ENCODE measurements at places on chromosomes 4 and X.
A peak's percentile ranks its signal among the peaks of the same experiment; 100 is the strongest.

GRCh38 chr4:25406081-25406692, 29.1 kb downstream of the ANAPC4 start:
- no peak for DNase-seq

- peak; percentile 38 for DNase-seq
Measured at GRCh38 chr4:10161146-10161545, 44.5 kb upstream of the WDR1 start.

GRCh38 chr4:74535512-74535911, 90.6 kb downstream of the AREG start:
- no peak for DNase-seq

DNA sequence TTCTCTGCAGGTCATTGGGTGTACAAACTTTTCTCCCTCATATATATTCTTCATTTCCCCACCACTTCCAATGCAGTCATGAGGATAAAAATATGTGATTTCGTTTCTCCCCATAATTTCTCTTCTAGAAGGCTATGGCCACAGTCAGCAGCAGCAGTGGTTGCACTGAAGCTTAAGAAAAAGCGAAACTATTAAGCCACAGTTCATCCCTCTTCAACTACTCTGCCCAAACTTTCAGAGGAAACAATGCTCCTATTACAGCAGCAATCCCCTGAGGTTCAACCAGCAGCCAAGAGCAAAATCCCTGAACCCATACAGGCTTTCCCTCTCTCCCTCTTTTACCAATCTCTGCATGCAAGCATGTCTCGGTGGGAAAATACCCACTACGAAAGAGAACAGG, 298.6 kb downstream of the DHX15 start:
- no peak for DNase-seq

- no peak for DNase-seq
Measured at GRCh38 chr4:89334311-89334710, 26.7 kb upstream of the GPRIN3 start.

DNA sequence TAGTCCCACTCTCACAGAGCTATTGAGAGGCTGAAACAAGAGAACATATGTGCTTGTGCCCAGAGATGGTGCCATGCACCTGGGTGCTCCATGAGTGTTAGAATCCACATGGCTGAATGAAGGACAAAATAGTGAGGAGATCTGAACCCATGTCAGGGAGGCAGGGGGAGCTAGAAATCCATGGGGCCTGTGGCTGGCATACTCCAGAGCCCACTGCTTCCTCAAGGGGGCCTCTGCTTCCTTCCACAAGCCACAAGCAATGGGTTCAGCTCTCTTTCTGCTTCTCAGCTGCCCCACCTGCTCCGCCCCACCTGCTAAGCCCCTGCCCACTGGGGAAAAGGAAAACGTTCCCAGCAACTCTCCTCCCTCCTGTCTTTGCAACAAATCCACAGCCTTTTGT, 46.1 kb downstream of the PJA1 start:
- DNase-seq, result no peak

- DNase-seq, result no peak
Measured at GRCh38 chr4:152328582-152328981, 207.3 kb downstream of the FBXW7 start.

- no peak for DNase-seq
Measured at GRCh38 chrX:11890836-11891514, 132.9 kb downstream of the MSL3 start.

- DNase-seq, result no peak
Measured at GRCh38 chrX:46898207-46898606, 14.0 kb upstream of the JADE3 start.

DNA sequence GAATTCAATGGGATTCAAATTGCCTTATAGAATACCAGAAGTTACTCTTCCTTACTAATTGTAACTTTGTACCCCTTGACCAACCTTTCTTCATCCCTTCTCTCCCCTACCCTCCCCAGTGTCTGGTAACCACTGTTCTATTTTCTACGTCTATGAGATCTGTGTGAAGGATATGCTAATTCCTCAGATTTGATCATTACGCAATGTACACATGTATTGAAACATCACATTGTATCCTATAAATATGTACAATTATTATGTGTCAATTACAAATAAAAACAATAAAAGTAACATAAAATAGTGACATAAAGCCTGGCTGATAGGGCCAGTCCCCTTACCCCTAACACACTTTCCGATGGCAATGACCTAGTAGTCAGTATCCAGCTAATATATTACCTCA, 95.1 kb upstream of the GRIA3 start:
- no peak for DNase-seq

DNA sequence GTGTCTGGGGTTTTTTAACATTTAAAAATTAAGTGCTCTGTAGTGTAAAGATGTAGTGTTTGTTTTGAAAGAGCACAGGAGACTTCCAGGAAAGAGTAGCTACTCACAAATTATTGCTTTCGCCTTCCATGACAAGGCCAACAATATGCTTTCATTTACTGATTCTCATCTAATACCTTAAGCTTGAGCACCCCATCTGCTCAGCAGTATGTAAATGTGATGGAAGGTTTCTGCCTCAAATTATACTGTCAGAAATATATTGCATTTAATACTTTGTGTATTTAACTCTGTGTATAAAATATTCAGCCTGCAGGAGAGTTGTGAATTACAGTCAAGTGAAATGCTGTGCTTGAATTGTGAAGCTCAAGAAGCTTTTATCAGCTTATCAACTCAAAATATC, 296.3 kb upstream of the ATOH1 start:
- no peak for DNase-seq

DNA sequence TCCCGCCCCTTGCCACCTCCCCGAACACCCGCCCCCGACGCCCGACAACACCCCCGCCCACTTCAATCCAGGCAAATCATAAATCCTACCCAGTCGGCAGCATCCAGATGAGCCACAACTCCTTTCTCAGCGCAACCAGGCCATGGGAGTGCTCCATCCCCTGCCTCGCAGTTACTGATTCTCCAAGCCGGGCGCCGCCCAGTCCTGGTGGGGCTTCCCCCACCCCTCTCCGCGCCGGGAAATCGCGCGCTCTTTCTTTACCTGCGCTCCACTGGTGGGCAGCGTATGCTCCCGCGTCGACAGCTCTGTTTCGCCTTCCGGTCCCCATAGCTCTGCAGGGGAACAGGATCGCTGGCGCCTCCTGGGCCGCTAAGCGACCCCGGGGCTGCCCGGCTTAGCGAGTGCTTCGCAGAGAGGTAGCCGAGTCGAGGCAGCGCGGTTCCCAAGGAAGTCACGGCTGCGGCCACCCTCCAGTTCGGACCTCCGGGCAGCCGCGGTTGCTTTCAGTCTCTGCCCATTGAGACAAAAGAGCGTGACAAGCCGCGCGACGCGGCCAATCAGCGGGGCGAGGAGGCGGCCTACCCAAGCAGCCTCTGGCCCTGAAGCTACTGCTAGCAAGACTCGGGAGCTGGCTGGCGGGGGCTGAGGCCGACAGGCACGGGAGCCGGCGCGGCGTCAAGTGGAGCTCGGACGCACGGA, 43.7 kb upstream of the TMSB15B start:
- DNase-seq, result peak; percentile 46

DNA sequence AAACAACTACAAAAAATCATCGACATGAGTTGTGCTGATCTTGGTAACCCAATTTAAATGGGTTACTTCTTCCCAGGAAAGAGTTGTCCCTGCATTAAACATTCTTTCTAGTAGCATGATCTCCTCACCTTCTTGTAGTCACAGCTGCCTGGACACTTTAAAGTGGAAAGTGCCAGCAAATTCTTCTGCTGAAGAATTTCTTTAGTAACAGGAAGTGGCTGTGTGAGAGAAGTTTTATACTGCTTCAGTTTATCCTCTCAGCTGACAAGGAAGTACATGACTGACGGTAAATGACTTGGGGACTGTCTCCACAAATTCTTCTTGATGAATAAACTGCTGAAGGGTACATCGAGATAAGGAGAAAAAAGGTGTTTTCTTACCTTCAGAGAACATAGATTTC, 18.2 kb upstream of the TNIP3 start:
- DNase-seq, result peak; percentile 31

DNA sequence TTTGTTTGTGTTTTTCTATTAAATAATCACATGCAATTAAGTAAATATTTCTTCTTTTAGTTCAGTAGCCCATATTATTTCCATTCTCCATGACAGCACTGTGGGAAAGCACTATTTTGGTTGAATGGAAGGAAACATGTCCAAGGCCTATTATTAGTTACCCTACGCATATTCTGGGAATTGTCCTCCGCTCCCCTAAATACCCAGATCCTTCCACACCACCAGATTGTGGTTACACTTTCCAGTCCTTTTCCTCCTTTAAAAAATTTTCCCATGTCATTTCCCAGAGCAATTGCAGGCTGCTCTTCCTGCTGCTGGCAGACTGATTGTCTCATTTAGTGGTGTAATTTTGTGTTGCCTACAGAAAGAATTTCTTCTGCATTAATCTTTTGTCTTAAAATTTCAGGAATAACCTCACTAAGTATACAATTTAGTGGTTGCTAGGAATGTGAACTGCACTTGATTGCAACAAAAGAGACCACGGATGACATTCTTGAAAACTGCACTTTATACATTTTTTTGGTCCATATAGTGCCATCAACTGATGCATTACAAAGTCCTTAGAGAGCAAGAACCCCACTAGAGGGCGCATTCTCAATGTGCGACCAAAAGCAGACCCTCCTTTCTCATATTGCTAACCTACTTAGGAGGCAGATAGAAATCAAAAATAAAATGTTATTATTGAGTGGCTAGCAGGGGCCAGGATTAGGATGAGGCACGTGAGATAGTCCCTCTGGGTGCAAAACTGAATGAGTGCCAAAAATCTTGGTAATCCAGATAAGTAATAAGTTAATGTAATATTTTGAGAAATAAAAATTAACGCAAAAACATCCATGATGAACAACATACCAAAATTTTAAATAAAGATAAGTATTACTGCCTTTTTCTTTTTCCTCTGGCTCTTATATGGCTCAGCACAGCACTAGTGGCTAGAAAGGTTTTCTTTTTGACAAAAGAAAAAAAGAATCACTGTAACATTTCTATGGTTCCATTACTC, 98.8 kb upstream of the IQCM start:
- DNase-seq, result peak; percentile 67

GRCh38 chrX:68725756-68726365, 78.4 kb downstream of the STARD8 start:
- no peak for DNase-seq

GRCh38 chrX:70029863-70030262, 19.9 kb downstream of the AWAT2 start:
- DNase-seq, result no peak

- peak; percentile 43 for DNase-seq
Measured at GRCh38 chr4:3112609-3113469, 38.4 kb downstream of the HTT start.

DNA sequence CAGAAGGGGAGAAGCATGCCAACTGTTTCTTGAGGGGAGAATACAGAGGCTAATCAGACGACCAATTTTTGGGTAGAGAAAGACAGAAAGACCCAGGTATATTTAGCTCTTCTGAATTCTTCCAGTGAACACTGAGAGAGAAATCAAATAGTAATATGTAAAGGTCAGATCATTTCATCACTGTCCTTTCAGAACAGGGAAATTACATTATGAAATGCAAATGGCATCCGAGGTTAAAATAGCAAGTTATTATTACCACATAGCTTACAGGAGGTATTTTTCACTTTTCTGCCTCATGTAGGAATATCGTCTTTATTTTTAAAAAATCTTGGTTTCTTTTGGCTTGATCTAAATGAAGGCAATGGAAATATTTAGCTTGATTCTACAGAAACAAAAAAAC, 18.0 kb downstream of the GABRB1 start:
- no peak for DNase-seq

- peak; percentile 38 for DNase-seq
Measured at GRCh38 chr4:158090323-158090722, 82.5 kb downstream of the GASK1B start.

DNA sequence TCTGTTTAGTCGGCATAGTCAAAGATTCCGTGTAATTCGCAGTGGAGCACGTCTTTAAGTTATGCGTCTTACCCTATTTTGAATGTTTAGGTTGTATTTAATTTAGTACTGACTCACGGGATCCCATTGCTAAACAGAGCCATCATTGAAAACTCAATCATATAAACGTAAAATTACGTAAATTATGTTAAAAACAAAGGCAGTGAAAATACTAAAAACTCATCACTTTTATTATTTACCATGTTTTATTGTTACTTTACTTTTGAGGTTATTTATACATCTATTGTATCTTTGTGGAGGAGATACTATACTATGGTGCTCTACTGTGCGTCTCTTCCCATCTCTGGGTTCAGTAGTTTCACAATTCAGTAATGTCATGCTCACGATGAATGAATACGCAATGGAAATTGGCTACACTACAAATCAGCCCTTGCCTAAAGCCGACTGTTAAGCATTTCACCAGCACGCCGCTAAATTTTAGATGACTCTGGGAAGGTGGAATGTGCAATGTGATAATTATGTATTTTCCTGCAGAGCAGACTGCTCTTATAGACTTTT, 944 bp downstream of the FUNDC2 start:
- peak; percentile 67 for DNase-seq

- no peak for DNase-seq
Measured at GRCh38 chr4:143858456-143858855, 46.9 kb downstream of the GYPE start.

- no peak for DNase-seq
Measured at GRCh38 chr4:154344686-154345085, 146.9 kb downstream of the DCHS2 start.
